Nephron progenitor cell (in vitro differentiated cells): ENCODE measurements at places on chromosomes 6 and 20.

DNA sequence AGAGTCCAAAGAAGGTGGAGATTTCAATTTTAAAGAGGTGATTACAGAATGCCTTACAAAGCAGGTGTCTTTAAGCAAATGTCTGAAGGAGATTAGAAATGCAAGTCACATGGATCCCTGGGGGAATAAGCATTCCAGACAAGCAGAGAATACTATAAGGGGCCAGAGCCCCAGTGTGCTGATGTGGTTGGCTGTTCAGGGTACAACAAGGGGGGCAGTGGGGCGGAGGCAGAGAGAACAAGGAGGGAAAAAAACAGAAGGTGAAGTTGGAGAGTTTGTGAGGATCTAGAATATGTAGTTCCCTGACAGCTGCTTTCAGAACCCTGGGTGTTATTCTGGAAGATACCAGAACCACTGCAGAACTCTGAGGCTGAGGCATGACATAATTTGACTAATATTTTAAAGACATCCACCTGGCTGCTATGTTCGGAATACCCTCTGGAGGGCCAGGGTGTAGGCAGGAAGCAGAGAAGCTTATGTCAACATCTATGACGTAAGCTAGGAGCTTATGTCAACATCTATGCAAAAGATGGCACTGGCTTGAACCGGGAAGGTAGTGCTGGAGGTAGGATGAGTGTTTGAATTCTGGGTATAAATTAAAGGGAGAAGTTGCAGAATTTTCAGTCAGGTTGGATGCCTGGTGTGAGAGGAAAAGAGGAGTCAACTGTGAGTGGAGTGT, 276.3 kb upstream of the AGPAT4 start:
- DNase-seq = no peak

GRCh38 chr6:118306392-118307238, 241.5 kb upstream of the PLN start:
- no peak for DNase-seq

DNA sequence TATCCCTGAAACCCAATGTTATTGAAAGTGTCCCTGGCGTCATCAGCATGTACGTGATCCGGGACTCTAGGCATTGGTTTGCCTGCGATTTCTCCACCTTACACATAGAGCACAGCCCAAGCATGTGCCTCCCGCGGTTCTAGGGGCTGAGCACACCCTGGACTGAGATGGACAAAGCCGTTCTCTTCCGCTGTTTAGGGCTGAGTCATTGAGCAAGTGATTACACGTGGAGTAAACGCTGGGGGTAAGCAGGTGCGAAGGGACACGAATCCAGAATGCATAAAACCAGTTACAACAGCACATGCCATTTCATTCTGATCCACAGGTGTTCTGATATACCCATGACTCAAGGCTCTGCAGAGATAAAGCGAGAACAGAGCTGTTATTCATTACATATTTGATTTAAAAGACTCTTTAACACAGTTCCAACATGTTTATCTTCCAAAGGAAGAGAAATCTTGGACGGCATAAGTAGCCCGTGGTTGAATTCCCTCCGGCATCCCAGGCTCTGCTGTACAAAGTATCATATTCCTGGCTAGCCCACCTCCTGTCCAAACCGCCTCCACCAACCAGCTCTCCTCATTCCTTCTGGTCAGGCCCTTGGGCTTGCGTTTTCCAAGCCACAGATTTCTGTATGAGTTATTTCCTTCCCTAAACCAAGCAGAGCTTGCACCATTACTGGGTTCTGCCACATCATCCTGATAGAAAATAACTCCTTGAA, 36.1 kb upstream of the THBS2 start:
- DNase-seq = no peak

- no peak for DNase-seq
Observed at GRCh38 chr20:59157961-59158541, 5.6 kb upstream of the ZNF831 start.

- no peak for DNase-seq
Observed at GRCh38 chr6:4801491-4802110, 25.4 kb downstream of the CDYL start.

DNA sequence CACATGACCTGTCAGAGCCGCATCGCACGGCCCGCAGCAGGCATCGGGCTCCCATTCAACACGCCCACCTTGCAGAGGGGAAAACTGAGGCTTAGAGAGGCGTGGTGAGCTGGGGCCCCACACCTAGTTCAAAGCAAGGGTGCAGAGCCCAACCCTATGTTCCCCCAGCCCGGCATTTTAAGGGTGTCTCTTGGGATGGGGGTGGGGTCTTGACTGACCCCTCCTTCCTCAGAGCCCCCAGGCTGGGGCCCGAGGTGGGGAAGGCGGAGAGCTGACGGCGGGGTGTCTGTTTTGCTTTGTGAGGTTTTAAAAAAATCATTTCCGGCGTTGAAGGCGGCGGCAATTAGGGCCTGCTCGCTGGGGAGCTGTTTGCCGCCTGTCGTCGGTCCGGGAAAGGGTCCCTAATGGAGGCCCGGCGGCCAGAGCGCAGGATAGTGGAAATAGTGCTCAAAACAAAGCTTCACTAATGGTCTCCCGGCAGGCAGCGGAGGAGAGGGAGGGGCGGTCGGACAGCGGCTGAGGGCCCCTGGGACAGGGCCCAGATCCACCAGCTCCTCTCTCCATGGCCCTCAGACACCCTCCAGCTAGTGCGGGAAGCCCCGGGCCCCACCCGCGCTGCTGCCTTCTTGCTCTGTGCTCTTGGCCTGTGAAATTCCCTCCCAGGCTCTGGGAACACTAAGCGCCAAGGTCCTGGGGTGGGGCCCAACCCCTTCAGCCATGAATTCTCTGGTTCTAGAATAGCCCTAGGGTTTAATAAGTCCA, 11.9 kb downstream of the VSTM2L start:
- DNase-seq = peak; percentile 61

GRCh38 chr6:162485464-162485863, 242.1 kb downstream of the PRKN start:
- DNase-seq = no peak

- no peak for DNase-seq
Observed at GRCh38 chr6:5191222-5191621, 69.5 kb downstream of the LYRM4 start.

GRCh38 chr6:21496706-21497105, 96.8 kb upstream of the SOX4 start:
- no peak for DNase-seq

DNA sequence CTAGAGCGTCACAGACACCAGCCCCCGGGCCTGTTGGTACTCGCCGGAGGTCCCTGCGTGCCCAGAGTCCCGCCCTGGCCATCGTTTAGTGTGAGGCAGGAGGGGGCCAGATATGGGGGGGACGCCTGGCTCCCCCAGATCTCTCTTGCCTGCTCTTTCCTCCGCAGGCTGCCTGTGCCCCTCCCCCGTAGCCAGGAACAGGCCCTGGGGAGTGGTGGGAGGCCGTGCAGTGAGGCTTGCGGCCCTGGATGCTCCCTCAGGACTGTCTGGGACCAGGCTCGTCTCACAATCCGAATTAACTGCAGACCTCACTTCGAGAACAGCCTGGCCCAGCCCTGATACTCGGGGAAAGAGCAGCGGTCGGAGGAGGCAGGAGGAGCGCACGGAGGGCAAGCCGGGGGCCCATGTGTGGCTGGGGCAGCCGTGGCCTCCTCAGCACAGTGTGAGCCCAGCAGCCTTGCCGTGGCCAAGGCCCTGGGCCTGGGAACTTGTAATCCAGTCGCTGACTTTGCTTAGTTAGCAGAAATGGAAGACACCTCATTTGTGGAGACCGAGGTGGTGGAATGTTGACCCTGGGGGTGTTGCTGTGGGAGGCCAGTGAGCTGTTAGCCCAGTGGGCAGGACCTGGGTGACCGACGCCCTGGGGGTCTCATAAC, 28.7 kb downstream of the FRMD1 start:
- peak; percentile 36 for DNase-seq

DNA sequence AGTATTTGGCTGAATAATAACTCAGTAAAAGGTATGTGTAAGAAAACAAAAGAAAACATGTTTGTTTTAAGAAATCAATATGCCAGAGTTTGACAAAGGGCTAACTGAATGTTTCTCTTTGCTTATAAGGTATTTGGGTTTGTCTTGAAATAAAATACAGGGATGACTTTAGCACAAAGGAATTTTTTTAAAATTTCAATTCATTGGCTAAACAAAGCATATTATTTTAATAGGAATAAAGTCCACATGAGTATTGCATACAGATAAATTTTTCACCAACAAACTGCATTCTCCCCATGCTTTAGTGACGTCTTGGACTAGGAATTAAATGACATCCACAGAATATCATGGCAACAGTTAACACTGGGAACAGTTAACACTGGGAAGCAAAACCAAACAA, 480.0 kb upstream of the JAG1 start:
- DNase-seq = no peak

GRCh38 chr20:35616465-35617396, 1.1 kb downstream of the SPAG4 start:
- peak; percentile 70 for DNase-seq

DNA sequence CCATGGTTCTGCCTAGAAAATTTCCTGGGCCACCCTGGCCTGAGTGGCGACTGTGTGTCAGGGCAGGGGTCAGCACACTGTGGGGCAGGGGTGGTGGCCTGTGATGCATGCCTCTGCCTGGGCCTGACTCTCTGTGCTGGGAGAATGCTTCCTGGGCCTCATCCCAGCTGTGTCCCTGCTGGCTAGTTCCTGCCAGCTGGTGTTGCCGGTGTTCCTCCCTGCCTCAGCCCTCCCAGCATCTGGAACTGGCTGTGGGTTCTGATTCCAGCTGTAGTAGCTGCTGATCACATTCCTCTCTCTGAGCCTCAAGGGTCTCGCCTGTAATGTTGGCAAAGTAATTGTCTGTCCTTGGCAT, 101.5 kb downstream of the SYCP2 start:
- DNase-seq = no peak

GRCh38 chr20:14544688-14545087, 207.3 kb upstream of the FLRT3 start:
- no peak for DNase-seq

GRCh38 chr6:148419430-148419829, 76.8 kb downstream of the SASH1 start:
- DNase-seq = no peak

DNA sequence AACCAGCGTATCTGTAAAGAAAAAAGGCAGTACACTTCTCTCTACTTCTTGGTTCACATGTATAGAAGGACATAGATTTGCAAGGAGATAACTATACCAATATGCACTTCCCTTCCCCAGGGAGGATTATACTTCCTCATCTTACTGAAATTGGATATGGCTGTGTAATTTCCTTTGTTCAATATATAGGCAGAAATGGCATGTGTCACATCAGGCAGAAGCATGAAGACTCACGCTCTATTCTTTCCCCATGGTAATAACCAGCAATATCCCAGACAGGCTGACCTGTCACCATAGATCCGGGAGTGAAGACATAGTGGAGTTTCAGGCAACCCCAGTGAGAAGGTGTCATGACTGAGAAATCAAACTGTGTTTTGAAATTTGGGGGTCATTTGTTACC, 518.3 kb downstream of the KIF16B start:
- DNase-seq = no peak

DNA sequence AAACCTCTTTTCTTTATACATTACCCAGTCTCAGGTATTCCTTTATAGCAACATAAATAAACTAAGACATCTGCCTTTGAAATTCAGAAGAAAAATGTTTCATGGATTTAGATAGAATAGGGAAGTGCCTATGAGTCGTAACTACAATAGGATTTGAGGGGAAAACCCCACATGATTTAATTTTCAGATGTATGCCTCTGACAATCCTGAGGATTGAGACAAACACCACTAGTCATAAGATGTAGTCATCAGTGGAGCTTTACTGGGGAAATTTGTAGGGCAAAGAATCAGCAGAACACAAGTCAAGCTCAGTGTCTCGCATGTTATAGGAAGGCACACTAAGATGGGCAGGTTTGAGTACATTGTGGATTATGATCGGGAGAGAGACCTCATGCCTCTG, 566.4 kb downstream of the BMP2 start:
- DNase-seq = no peak

GRCh38 chr6:38391626-38392579, 247.8 kb downstream of the BTBD9 start:
- no peak for DNase-seq

GRCh38 chr6:90574610-90575009, 12.3 kb downstream of the MAP3K7 start:
- DNase-seq = no peak
